Activated CD8-positive, alpha-beta T cell treated with anti-CD3 and anti-CD28 coated beads for 36 hours (primary cell): ENCODE measurements at places on chromosomes 3 and 15. TPM values are rescaled to one million over a fixed set of nuclear protein-coding genes. Genes with fewer than 3 reads are reported as not detected.

Gene WDR49
- total RNA-seq: 0.29 TPM

Gene CEMIP
- total RNA-seq: not detected

Gene MASP1
- not detected for total RNA-seq

- peak; percentile 60 for DNase-seq
These were observed 148.1 kb downstream of the KLHL25 start for GRCh38 chr15:85646538-85647091.

DNA sequence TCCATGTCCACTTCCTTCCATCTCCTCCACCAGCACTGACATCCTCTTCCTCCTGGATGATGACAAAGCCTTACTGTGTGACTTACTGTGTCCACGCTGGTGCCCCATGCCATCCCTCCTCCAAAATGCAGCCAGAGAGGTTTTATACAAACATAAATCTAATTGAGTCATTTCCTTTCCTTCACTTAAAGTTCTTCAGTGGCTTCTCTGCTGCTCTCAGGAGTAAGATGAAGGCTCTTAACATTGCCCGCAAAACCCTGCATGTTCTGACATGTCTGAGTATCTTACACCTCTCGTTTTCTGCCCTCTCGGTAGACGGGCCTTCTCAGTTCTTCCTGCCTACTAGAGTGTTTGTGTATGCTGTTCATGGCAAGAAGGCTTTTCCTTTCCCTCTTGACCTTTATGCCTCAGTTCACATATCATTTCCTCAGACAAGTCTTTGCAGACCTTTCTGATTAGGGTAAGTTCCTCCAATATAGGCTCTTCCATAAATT is 175.5 kb downstream of the CFAP20DC start:
- peak; percentile 7 for DNase-seq

DNA sequence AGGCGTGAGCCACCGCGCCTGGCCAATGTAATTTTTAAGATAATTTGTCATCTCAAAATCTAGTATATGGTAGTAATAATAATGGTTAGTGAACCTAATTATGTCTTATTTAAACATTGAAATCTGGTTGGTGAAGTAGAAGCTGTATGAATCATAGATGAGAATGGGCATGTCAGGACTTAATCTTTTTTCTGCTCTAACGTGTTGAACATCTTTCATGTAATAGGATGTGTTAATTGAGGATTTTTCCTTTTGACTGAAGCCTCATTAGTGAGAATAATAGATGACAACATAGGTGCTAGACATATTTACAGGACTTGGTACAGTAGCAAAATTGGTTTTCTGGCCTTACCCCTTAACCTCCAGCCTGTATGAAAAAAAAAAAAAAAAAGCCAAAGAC is 835.6 kb downstream of the IGSF11 start:
- DNase-seq: no peak

GRCh38 chr15:62647843-62648505 is 394.6 kb upstream of the TPM1 start:
- no peak for DNase-seq

GRCh38 chr15:88938802-88939485 is 25.8 kb upstream of the MFGE8 start:
- no peak for DNase-seq

GRCh38 chr3:60764870-60765269 is 486.4 kb downstream of the FHIT start:
- no peak for DNase-seq

GRCh38 chr3:185582236-185582635 is 3.9 kb upstream of the SENP2 start:
- DNase-seq: no peak

DNA sequence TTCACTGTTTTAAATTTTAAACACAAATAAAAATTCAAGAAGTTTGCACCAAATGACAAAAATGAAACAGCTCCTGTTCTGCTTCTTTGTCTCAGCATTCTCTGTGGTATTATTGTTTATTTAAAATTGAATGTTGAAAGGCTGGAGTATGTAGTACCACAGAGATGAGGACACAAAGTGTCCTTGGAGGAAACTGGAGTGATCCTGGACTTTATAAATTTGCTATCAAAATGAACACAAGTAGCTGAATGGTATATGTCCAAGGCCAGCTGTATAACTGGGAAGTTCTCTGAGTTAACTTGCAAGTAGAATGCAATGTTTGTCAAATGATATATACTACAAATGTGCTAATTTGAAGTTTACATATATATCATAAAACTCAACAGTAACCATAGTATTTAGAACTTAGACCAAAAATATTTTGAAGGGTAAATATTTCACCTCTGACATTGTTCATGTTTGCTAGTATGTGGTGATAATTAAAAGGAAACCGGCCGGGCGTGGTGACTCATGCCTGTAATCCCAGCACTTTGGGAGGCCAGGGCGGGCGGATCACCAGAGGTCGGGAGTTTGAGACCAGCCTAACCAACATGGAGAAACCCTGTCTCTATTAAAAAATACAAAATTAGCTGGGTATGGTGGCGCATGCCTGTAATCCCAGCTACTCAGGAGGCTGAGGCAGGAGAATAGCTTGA is 12.3 kb downstream of the BTLA start:
- DNase-seq: no peak

DNA sequence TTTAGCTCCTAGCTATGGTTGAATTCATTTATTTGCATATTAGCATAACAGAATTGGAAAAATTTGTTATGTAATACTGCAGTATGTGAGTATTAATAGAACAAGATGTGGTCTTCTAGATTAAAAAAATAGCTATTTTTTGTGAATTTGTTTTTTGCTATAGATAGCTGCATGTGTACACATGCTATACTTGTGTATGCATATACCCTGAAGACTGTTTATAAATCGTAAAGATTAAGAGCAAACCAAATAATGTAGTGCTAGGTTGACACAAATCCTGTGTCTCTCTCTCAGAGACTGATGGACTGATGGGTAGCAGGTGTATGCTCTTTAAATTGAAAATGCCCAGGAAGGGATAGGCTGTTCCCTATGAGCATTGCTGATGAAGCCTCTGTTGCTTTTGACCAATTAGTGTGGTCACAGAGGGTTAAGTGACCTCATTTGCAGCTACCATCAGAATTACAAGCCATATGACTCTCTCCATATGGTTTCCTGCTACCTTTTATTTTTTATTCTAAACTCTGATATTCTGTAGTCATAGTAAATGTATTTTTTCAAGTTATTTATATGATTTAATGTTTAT is 9.0 kb downstream of the PLCL2 start:
- no peak for DNase-seq

DNA sequence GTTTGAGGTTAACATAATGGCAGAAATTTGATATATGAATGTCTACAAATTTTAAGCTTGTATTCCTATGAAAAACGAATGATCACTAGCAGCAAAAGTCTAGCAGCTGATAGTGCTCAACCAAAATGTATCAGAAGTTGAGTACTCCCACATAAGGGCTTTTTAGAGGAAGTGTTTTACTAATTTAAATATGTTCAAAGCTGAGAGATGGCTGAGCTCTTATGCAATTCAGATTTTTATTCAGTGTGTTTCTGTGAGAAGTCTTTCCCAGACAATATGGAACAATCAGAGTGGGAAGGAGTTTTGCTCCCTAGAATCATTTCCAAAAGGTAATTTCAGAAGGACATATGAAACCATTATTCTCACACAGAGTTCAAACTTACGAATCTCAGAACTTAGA is 327.0 kb downstream of the ZPLD1 start:
- no peak for DNase-seq

GRCh38 chr15:72995849-72996248 is 56.4 kb upstream of the NEO1 start:
- no peak for DNase-seq

Gene DUSP7
- 21.6 TPM for total RNA-seq

GRCh38 chr15:52136442-52136980 is 23.9 kb upstream of the BCL2L10 start:
- DNase-seq: no peak

Gene STRA6
- 0.72 TPM for total RNA-seq

DNA sequence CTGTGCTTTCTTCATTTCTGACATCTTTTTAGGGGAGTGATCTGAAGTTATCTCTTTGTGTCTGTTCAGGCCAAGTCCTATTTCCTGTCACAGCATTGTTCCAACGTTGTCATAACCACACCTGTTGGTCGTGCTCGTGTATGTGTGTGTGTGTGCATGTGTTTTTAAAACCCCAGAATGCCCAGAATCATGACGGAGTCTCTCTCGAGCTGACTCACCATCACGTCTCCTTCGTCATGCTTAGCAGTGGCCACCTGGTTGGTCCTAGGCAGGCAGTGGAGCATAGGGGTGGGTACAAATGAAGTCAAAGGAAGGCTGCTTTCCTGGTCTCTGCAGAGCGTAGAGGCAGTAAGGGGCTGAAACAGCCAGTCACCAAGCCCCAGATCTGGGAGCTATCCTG is 126.8 kb upstream of the ABHD17C start:
- peak; percentile 7 for DNase-seq

GRCh38 chr15:89131731-89132130 is 43.5 kb downstream of the ABHD2 start:
- no peak for DNase-seq

Gene CHRM5
- total RNA-seq: not detected

GRCh38 chr3:42836150-42837123 is 27.2 kb downstream of the ACKR2 start:
- DNase-seq: no peak

DNA sequence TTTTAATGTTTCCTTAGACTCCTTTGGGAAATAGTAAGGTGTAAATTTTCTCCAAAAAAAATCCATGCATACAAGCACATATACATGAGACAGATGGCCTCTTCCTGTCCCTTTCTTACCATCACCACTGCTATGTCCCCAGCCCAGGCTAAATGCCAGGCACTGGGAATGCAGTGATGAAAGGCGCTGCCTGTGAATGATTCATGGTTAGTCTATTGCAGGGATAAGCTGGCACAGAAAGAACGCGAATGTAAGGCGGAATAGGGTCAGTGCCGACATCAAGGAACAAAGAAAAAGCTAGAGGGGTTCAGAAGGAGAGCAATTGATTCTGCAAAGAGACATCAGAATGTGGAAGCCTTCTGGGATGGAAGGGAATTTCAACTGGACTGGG is 36.2 kb upstream of the CFAP161 start:
- DNase-seq: no peak

Gene GOLGA8O
- total RNA-seq: 1.7 TPM

GRCh38 chr15:88637436-88637835 is 1.4 kb upstream of the ISG20 start:
- DNase-seq: no peak

- DNase-seq: no peak
These were observed 411.0 kb upstream of the ATP11B start for GRCh38 chr3:182382112-182382857.

GRCh38 chr3:132343018-132343612 is 25.9 kb downstream of the ACP3 start:
- peak; percentile 43 for DNase-seq

DNA sequence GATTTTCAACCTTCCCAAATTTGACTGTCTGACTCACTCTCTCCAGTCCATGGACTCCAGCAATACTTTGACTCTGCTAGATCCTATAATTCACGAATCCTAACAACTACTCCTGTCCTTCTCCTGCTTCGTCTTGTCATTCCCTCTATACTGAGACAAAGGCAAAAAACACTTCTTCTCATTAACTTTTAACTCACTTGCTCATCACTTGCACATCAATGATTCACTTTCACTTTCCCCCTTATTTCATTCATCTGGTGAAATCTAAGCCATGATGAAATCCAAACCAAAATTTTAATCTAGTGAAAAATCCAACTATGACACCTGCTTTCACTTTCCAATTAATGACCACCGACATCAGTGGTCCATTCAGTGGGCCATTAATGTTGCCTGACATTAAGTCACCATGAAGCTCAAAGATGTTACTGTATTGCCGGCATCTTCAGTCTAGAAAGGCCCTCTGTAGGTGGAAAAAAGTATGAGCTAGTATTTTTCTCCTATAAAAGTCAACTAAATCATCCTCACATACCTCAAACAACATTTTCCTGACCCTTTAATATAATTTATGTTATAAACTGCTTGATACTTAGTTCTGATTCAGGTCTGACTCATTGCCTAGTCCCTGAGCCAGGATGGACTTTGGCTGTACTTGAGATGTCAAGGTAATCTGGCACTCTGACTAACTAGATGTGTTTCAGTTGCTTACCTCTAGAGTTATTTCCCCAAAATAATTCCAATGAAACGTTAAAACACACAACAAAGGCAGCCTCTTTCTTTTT is 158.6 kb downstream of the CNTN6 start:
- DNase-seq: no peak

- DNase-seq: no peak
These were observed 63.1 kb upstream of the BOC start for GRCh38 chr3:113148284-113148683.

Gene THBS1
- total RNA-seq: 1.1 TPM

Gene HACD2
- 26.9 TPM for total RNA-seq

DNA sequence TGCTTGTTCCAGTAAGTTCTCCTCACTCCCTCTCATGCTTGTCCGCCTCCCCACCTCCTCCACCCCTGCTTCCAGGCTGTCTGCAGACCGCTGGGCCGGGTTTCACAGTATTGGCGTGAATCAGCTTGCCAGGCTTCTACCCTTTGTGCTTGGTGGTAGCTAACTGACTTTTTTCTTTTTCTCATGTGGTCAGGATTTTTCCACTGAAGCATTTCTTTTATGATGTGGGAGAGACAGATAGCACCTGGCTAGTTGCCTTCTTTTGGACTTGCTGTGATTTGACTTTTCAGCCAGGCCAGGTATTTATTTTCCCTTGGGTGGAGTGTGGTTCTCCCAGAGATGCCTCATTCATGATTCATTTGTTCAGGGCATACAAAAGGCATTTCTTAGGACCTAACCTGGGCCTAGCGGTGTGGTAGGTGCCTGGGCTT is 60.6 kb downstream of the ST6GAL1 start:
- DNase-seq: no peak

Gene SEMA5B
- total RNA-seq: not detected

Gene BLOC1S6
- 46.9 TPM for total RNA-seq
